HepG2 (cell line): ENCODE measurements at places on chromosomes 13 and 19. TPM values are rescaled to one million over a fixed set of nuclear protein-coding genes. Genes with fewer than 3 reads are reported as not detected.

DNA sequence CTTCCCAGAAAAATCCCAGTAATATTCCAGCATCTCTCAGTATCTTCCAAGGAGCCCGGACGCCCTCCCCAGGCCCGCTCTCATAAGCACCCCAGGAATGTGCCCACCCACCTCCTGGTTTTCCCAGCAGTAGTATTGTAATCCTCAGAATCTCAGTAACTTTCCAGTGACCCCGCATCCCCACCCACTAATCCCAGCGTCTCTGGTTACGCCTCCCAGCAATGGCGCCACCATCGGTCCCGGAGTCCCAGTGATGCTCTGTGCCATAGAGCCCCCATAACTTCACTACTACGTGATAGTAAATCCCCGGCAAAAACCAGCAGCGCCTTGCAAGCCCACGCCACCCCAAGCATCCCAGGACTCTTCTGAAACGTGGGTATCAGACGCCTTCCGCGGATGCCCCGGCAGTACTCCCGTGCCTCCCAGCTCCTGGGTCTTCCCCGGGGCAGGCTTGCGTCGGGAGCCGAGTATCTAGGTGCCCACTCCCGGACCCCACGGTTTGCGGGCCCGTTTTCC, 928 bp upstream of the PNPLA6 start:
- DNase-seq: peak; percentile 70

DNA sequence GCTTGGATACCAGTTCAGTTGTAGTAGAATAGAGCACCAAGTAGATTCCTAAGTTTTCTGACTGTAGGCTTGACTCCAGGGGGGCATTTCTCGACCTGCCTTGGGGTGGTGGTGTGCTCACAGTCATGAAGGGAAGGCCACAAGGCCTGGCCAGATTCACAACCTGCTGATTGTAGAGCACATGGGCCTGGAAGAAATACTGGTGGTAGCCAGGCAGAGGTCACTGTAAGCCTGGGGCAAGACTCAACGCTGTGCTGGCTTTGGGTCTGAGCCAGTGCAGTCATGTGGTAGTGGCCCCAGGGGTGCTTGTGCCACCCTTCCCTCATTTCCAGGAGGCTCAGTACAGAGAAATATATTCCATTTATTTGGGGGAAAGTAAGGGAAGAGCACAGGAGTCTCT, 832.3 kb upstream of the SLC10A2 start:
- no peak for DNase-seq

The CCDC70 gene
- polyA plus RNA-seq: not detected in 2 replicates

DNA sequence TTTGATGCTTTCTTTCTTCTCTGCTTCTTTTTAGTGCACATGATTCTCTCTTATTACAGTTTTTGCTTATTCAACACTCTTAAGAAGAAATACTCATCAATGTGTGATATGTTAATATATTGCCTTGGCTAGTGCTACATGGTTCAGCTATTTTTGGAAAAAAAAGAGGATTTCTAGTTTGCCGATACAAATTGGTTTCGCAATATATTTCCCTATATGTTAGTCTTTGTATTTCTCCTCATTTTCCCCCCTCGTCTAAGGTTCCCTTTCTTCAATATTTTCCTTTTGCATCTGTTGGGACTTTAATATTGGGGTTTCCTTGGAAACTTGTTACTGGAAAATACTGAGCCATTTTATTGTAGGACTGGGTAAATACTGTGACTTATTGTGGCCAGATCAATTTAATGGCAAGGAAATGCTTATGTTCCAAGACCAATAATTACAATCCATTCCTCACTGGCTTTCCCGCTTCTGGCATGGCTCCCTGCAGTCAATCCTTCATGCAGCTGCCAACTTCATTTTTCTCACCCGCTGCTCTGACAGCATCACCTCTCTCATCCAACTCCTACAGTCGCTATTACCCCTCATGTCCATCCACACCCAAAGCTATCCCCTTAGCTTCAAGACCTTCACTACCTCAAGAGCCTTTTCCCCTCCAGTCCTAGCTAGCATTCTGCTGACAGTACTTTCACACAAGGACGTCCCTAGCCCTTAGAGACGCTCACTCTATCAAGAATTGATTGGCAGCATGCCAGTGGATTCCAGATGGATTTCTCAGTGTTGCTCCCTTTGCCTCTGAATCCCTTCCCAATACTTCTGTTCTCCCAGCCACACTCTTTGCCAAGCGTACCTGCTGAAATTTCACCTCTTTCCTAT, 280.1 kb upstream of the TMTC4 start:
- no peak for DNase-seq
